Tibial artery (tissue), 4 donors: ENCODE measurements at places on chromosomes 5 and 9.

DNA sequence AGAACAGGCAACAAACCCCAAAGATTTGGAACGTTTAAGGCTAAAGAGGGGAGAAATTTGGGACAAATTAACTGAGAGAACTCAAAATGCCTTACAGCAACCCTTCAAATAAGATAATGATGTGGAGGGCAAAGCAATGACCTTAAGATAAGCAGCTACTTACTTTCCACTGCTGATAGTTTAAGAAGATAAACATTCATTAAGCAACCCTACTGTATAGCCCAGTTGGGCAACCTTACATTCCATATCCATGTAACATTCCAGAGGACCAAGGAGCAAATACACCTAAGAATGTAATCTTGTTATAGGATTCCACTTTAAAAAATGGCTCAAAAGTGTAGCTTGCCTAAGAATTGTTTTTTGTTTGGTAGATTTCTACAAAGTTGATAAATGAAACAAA, 14.8 kb downstream of the ETF1 start:
- no peak for DNase-seq

GRCh38 chr9:21995666-21996398, 1.2 kb downstream of the CDKN2B-AS1 start:
- DNase-seq: no peak

GRCh38 chr9:116644091-116644688, 42.9 kb upstream of the TRIM32 start:
- DNase-seq: no peak

DNA sequence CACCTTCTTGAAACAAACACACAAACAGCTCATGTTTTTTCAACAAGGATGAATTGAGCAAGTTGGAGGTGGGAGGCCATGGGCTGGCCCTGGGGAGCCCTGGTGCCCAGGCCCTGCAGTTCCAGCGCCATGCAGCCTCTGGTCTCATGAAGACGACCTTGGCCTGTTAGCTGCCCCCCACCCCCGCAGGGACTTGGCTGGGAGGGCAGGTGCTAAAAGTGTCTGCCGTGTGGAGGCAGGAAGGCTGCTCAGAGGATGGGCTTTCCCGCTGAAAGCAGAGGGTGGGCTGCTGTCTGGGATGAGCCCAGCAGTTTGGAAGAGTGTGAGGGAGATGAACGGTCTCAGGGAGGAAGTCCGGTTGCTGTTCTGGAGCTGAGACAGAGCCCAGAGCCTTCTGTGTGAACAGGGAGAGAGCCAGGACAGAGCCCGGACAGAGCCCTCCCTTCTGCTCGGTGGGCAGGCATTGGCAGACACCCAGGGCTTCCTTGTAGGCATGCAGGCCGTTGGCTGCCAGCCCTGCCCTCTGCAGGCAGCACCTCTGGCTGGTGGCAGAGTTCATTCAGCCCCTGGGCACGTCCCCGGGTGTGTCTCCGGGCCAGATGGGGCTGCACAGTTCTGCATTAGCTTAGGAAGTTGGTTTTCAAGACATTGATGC, 18.7 kb downstream of the ROPN1L start:
- peak; percentile 35 for DNase-seq

GRCh38 chr9:69559126-69559525, 113.0 kb downstream of the APBA1 start:
- no peak for DNase-seq

DNA sequence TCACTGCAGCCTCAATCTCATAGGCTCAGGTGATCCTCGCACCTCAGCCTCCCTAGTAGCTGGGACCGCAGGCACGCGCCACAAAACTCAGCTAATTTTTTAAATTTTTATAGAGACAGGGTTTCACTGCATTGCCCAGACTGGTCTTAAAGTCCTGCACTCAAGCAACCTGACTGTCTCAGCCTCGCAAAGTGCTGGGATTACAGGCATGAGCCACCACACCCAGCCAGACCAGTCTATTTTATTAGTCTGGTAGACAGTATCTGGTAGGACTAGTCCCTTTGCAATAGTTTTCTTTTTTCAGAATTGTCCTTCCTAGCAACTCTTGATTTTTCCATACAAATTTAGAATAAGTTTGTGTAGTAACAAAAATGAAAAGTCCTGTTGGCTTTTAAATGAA, 14.1 kb upstream of the GPR150 start:
- no peak for DNase-seq

DNA sequence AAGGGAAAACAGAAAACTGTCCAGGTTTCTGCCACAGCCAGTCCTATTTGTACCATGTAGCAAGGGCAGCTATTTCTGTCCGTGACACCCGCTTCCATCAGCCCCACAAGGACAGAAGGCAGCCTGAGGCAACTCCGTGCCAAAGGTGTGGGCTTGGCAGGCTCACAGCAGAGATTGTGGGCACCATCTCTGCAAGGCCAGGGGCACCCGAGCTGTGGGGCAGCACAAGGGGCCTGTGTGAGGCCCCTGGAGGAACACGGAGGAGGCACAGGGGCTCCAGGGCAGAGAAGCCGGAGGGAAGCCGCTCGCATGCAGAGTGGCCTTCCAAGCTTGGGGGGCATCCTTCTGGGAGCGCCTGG, 43.5 kb downstream of the COL23A1 start:
- DNase-seq: no peak

DNA sequence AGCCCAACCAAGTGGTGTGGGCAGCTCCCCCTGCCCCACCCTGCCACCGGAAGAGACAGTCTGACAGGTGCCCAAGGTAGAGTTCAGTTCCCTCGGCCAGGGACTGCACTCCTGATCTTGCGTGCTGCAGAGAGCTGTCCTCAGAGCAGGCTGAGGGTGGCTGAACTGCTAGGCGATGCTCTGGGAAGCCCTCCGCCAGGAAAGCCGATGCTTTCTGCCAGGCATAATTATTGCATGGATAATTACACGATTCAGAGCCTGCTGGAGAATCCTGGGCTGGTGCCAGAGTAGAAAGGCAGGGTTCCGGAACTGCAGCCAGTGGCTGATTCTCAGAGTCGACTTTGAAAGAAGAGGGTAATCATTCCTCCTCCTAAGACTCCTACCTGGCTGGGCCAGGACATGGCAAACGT, 19.3 kb downstream of the KCNIP1 start:
- no peak for DNase-seq

GRCh38 chr5:78628270-78628992, 20.1 kb downstream of the LHFPL2 start:
- DNase-seq: no peak

GRCh38 chr9:89536600-89536999, 38.7 kb upstream of the SEMA4D start:
- DNase-seq: no peak

- no peak for DNase-seq
These were observed 278.7 kb downstream of the HCN1 start for GRCh38 chr5:45417285-45417998.

- no peak for DNase-seq
These were observed 268.3 kb upstream of the ACTBL2 start for GRCh38 chr5:57750891-57751290.

DNA sequence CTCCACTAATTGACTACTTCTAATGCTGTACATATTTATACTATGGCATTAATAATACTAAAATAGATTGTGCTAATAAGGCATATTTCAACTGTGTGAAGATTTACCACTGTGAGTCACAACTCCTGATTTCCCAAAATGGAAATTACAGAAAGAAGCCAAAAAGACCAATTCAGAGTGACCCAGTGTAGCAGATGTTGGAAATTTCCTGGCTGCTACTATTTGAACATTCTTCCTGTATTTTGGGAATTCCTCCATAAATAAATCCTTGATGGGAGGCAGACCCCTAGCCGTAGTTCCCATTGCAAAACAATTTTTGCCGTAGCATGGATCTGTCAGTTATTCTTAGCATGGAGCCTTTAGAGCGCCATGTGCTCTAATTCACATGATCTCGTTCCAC, 11.4 kb upstream of the PRUNE2 start:
- DNase-seq: no peak

GRCh38 chr9:14437354-14438231, 123.7 kb upstream of the NFIB start:
- DNase-seq: no peak
